ENCODE measurements at places on chromosomes 7 and 10. TPM values are rescaled to one million over a fixed set of nuclear protein-coding genes. Genes with fewer than 3 reads are reported as not detected.
A peak's percentile ranks its signal among the peaks of the same experiment; 100 is the strongest.

The TAC1 gene
- not detected for total RNA-seq

- no peak for DNase-seq
Observed at GRCh38 chr7:64581926-64582894, 19.3 kb upstream of the ZNF680 start.

- no peak for DNase-seq
Observed at GRCh38 chr10:133161486-133162109, 1.6 kb downstream of the KNDC1 start.

DNA sequence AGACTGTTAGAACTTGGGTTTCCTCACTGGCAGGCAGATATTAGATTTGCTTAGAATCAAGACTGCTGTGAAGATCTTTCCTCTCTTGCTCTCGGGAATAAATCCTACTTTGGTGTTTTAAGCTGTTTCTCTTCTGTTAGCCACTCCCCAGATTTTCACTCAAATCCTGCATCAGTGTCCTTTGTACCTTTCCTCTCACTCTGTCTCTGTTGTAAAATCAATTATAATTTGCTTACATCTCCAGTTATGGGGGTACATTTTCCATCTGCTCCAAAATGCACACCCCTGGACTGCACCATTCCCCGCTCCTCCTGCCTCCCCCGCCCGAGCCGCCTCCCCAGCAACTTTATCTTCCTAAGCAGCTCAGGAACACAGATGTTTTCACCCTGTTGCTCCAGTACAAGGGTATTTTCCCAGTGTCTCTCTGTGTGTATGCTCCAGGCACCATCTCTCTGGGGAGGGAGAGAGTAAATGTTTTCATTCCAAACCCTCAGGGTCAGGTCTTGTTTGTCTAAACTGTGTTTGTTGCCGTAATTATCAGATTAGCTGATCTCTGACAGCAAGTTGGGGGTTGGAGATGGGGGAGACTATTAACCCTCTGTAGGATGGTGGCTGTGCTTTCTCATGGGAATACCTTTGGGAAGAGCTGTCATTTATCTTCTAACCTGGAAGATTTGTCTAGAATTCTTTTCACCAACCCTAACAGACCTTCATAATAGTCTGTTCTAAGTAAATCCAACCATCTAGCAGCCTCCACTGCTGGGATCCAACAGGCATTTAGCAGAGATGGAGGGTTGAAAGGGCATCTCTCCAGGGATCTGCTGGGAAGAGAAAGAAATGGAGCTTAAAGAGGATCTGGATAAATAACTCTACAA lies 20.4 kb upstream of the GOT1 start:
- no peak for DNase-seq

GRCh38 chr7:101900103-101900502 lies 82.7 kb downstream of the CUX1 start:
- DNase-seq = no peak

GRCh38 chr7:107632492-107632865 lies 28.1 kb upstream of the SLC26A4 start:
- no peak for DNase-seq

DNA sequence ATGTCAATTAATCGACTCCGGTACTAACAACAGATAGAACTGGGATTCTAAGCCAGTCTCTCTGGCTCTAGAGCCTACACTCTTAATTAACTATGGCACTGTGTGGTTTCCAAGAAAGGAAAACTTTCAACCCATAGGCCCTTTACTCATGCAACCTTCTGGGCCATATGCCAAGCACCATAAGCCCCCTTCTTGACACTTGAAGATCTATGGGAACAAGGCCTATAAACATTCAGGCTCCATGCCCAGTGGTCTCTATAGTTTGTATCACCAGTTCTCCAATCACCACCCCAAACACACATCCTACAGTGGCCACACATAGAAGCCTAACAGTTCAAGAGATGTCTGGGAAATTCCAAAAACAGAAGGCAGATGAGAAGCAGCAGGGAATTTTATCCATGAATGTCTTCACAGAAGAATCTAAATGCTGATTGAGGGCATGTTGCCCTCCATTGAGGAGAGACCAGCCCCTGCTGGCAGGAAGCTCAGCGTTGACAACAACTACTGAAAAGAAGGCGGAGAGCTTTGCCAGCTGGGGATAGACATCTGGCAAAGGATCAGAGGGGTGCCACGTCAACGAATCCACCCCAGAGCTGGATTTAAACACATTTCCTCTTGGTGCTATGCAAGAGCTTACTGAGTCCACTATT lies 64.4 kb downstream of the GRM3 start:
- no peak for DNase-seq

DNA sequence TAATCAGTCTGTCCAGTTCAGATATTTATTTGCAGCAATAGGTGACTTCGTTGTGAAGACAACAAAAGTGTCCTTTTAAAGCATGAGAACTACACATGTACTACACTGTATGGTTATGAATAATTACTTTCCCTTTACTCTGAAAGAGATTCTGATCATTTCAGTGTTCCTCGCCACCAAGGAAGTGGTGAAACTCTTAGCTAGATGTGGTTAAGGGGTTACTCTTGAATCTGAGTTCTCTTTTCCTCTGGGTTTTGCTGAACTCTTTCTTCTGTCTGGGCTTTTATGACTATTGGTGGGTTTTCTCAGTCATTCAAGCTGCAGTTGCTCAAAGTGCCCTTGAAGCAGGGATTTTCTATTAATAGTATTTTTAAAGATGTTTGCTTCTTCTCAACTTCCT lies 127.9 kb upstream of the SEM1 start:
- DNase-seq = peak; percentile 62

DNA sequence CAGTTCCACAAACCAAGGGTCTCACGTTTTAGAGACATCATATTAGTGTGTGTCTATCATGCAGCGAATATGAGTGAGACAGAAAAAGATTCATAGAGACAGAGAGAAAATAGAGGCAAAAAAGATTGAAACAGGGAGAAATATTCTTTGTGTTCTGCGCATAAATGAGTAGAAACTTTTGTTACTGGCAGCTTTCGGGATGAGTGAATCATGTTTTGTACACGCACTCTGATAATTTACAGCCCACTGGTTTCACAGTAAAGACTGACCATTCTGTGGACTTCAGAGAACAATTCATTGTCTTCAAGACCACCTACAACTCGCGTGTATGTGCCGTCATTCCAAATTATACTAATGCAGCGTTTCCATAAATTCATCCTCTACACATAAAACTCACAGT lies 60.2 kb downstream of the NRCAM start:
- no peak for DNase-seq

DNA sequence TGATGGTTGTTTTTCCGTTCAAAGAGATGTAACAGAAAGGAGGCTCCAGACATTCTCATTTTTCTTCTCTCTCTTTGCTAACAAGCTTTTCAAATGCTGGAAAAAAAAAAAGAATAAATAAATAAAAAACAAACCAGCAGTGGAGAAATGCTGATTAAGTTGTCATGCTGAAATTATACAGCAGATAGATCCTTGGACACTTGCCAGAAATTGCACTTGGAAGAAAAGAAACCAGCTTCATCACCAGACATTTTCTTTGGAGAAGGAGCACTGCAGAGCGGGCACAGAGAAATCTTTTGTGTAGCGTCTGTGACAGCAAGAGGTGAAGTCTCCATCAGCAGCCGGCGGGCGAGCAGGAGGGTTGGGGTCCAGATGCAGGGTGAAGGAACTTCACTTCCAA lies 55.8 kb downstream of the CLRN3 start:
- DNase-seq = no peak

DNA sequence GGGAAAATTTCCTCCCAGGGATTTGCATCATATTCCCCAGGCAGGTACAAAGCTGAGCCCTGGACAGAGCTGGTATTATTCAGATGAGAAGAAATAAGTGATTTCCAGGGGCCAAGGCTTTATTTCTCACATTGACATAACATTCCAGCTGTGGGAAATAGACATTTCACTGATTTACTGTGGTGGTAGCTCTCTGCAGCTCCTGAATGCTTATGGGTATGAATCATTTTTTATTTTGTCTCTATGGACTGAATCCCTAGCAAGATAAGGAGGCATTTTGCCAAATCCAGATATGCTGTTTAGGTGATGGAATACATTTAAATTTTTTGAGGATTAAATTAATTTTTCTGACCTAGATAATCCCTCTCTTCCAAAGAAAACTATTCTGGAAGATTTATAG lies 97.9 kb downstream of the MTPN start:
- no peak for DNase-seq

DNA sequence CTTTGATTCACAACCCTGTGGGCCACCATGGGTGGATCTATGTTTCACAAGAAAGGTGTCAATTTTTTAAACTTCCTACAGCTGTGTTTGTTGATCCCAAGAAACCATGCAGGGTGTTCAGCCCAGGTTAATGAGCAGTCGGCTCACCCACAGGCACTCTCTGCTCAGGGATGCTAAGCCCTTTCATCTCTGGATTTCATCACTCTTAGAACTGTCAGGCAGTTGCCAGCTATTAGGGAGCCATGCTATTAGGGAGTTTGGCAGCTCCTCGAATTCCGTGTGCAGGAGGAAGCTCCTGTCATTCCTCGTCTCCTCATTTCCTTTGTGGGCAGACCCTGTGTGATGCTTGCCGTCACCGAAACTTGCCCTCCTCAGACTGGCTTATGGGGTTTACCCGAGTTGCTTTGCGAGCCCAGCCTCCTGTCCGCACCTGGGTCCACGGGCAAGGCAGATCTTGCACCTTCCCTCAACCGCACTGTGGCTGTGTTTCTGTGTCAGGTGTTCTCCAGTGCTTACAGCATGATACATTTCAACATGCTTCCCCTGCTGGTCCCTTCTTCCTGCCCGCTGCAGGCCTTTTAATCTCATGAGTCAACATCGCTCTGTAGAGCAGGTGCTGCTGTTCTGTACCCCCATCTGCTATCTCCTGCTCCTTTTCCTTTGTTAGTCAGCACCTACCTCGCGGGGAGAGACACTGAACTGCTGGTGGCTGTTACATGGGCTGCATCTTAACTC lies 509.8 kb downstream of the SUGCT start:
- DNase-seq = peak; percentile 61

- no peak for DNase-seq
Observed at GRCh38 chr10:14261336-14261735, 69.4 kb downstream of the FRMD4A start.

- DNase-seq = no peak
Observed at GRCh38 chr10:63294781-63295180, 161.7 kb downstream of the NRBF2 start.

- peak; percentile 2 for DNase-seq
Observed at GRCh38 chr10:62306663-62307062, 38.0 kb upstream of the RTKN2 start.

Measured in activated CD8-positive, alpha-beta T cell treated with anti-CD3 and anti-CD28 coated beads for 36 hours (primary cell).